ENCODE measurements at places on chromosomes 4 and X. TPM values are rescaled to one million over a fixed set of nuclear protein-coding genes. Genes with fewer than 3 reads are reported as not detected.

DNA sequence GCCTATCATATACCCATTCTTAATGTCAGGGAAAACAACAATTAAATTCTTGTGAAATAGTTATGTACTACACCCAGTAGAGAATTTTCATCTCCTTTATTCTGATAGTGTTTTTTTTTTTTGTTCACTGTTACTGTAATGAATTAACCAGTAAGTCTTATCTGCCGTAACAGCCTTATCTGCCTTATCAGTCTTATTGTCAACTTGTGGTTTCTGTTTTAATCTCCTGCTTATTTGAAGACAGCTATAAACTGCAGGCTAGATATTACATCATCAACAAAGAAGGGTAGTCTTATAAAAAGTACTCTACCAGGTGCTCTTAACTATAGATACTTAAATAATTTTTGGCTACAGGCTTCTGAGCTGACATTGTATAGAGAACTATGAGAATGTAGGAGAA lies 79.5 kb downstream of the MAGEB5 start:
- DNase-seq, result no peak

- DNase-seq, result no peak
Measured at GRCh38 chrX:46531442-46531841, 13.8 kb downstream of the ZNF674 start.

GRCh38 chr4:61443813-61444510 lies 243.8 kb downstream of the ADGRL3 start:
- DNase-seq, result peak; percentile 54

- DNase-seq, result no peak
Measured at GRCh38 chr4:85180533-85180932, 214.0 kb upstream of the WDFY3 start.

DNA sequence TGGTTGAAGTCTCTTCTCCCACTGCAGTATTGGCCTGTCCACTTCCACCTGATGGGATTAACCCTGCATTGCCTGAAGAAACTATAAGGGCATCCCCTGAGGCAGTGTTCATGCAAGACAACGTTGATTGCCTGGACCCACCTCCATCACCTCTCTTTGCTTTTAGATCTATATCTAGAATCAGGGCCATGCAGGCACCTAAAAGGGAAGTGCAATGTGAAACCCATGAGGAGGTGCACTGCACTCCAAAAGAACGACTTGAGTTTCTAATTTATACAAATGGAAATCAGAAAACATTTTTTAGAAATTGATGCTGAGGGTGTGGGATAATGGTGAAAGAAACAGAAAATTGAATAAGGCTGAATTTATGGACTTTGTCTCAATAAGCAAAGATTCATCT lies 694.4 kb downstream of the TRAM1L1 start:
- DNase-seq, result no peak

Gene RAB9B
- 0.77 TPM for total RNA-seq

Gene JAKMIP1
- not detected for total RNA-seq

Gene HMGN5
- 1.7 TPM for total RNA-seq
